ENCODE measurements at places on chromosomes 5 and 9. TPM values are rescaled to one million over a fixed set of nuclear protein-coding genes. Genes with fewer than 3 reads are reported as not detected.

The CIZ1 gene
- 75.3 TPM for total RNA-seq

The NSA2 gene
- 35.1 TPM for total RNA-seq

- no peak for DNase-seq
Observed at GRCh38 chr5:80061547-80061946, 26.4 kb downstream of the THBS4 start.

The ACSL6 gene
- total RNA-seq: 3.0 TPM

The GRAMD2B gene
- total RNA-seq: 25.4 TPM

- no peak for DNase-seq
Observed at GRCh38 chr5:105903069-105903468, 1767.7 kb downstream of the EFNA5 start.

GRCh38 chr9:87827341-87827740 is 55.3 kb upstream of the SPATA31E1 start:
- no peak for DNase-seq

DNA sequence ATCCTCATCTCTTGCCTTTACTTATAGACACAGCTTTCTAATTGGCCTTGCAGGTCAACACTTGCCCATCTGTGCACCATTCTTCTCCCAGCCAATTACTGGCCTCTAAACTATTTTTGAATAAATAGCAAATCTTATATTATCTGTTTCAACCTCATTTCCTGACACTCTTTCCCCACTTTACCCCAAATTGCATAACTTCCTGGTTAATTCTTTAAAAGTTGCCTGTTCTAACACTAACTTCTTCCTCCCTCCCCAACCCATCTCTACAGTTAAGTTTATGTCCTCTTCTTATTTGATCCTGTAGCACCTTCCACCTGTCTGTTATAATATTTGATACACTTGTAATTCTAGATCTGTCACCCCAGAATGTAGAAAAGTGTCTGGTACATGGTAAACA is 372.1 kb downstream of the PDE4D start:
- DNase-seq: no peak

- DNase-seq: no peak
Observed at GRCh38 chr9:93493949-93494348, 40.6 kb upstream of the FAM120AOS start.

GRCh38 chr5:153404747-153405146 is 85.7 kb upstream of the GRIA1 start:
- DNase-seq: no peak
